Stimulated activated CD8-positive, alpha-beta memory T cell treated with anti-CD3 and anti-CD28 coated beads, Interleukin-7, amount 100 ng/mL, for 1 hour (primary cell): ENCODE measurements at places on chromosomes 12 and 14.
A peak's percentile ranks its signal among the peaks of the same experiment; 100 is the strongest.

- DNase-seq = no peak
These were observed 28.2 kb upstream of the AMN1 start for GRCh38 chr12:31756977-31757420.

DNA sequence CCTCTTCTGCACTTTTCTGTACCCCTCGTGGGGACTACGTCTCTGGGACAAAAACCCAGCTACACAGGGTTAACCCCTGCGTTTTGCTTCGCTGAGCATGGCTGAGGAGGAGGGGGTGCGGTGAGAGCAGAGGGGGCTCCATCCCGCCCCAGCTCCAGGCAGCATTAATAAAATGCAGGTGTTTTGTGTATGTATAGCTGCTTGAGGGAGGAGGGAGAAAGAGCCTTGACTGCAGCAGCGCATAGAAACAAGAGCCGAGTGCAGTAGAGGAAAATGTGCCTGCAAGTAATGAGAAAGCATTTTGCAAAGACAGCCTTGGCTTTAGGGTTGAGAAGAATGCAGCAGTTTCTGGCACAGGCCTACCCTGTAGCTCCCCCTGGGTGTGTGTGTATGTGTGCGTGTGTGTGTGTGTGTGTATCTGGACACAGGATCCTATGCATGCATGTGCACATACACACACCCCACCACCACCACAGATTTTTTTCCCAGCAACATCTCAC lies 103.9 kb downstream of the ZFP36L1 start:
- DNase-seq = no peak

GRCh38 chr14:92719421-92719820 lies 29.0 kb downstream of the LGMN start:
- no peak for DNase-seq

DNA sequence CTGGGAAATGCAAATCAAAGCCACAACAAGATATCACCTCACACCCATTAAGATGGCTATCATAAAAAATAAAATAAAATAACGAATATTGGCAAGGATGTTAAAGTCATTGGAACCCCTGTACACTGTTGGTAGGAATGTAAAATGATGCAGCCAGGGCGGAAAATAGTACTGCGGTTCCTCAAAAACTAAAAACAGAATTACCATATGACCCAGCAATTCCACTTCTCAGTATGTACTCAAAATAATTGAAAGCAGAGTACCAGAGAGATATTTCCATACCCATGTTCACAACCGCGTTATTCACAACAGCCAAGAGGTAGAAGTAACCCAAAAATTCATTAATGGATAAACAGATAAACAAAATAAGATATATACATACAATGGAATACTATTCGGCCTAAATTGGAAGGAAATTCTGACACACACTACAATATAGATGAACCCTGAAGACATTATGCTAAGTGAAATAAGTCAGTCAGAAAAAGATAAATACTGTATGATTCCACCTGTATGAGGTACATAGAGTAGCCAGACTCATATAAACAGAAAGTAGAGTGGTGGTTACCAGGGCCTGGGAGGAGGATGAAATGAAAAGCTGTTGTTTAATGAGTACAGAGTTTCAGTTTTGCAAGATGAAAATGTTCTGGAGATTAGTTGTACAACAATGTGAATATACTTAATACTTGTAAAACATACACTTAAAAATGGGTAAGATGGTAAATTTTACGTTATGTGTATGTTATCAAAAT lies 84.6 kb downstream of the TXNDC16 start:
- DNase-seq = no peak

- no peak for DNase-seq
These were observed 429.1 kb upstream of the CCDC196 start for GRCh38 chr14:66056926-66057552.

- DNase-seq = no peak
These were observed 20.0 kb downstream of the UTP20 start for GRCh38 chr12:101299931-101300330.

GRCh38 chr12:47753021-47754001 lies 5.4 kb downstream of the RAPGEF3 start:
- DNase-seq = no peak

DNA sequence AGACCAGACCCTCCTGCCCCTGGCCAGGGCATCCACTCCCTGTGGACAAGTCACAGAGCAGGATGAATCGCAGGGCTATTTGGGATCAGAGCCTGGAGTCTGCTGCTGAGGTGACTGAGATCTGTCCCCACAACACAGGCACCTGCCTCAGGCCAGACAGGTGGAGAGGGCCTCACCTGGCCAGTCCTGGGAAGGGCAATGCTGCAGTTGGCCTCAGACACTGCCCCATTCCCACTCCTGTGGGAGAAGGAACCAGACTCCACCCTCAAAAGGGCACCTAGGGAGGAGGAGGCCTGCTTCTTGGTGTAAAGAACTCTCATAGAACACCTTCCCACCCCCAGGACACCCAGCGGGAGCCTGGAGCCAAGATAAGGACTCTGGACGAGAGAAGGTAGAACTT lies 48.3 kb upstream of the PLEKHG6 start:
- DNase-seq = no peak

- DNase-seq = no peak
These were observed 74.8 kb upstream of the GSC start for GRCh38 chr14:94844593-94845152.

- no peak for DNase-seq
These were observed 10.3 kb upstream of the INF2 start for GRCh38 chr14:104678901-104679705.

DNA sequence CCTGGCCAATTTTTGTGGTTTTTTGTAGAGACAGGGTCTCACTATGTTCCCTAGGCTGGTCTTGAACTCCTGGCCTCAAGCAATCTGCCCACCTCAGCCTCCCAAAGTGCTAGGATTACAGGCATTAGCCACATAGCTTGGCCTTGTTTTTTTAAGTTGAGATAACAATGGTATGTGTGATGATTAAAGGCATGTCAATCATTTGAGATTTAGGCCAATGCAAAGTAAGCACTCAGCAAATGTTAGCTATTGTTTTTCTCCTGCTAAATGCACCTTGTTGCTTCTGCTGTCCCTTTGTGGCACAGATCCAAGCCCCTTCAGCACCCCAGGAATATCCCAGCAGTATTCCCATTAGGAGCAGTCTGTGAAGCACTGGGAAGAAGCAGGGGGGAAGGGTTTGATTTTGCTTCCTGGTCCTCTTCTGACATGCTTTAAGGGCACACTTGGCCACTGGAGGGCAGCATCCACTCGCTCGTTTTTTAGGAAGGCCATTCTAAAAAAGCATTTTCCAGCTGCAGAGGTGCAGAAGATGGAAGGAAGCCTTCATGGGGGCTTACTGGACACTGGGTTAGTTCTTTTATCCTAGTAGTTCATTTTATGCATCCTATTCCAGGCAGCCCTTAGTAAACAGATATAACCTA lies 70.2 kb upstream of the ZFP36L1 start:
- DNase-seq = peak; percentile 38

DNA sequence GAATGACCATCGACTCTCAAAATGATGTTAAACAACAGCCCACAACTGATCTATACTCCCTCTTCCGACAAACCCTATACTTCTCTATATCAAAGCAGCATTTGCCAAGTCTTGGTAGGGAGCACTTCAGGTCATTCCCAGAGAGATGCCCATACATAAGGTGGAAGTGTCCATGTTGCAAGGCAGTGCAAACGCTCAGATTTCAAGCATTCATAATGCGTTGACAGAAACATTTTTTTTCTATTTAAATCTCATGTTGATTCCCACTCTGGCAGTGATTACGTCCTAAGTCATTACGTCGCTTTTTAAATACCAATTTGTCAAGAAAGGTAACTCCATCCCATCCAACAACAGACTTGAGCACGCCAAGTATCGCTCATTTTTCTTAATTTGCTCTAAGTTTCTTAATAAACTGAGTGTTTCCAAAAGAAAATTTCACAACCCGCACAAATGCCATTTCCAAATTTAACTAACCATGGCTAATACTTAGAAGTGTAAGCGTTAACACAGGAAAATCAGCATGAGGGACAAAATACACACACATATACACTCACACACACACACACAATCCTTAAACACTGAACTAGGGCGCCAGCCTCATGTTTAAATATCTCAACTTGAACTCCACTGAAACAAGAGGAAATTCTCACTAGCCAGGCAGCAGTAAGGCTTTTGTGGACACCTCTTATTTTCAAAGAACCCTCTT lies 1.1 kb downstream of the GXYLT1 start:
- no peak for DNase-seq

DNA sequence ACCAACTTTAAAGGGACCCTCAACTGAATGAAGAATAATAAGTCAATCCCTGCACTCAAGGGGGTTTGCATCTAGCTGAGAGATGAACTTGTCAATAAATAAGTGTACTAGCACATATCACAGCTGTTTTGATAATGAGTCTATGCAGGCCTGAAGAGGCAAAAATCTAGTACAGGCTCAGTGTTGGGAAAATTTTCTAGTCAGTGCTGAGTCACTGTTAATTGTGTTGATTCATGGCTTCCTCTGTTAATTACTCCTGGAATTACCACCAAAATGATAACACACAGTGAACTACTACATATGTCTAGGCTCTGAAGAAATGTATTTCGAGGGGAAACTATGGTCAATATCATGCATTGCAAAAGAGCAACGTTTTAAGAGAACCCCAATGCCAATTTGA lies 18.9 kb downstream of the SNRPF start:
- DNase-seq = no peak

GRCh38 chr12:14691560-14691959 lies 4.8 kb downstream of the GUCY2C start:
- DNase-seq = no peak

DNA sequence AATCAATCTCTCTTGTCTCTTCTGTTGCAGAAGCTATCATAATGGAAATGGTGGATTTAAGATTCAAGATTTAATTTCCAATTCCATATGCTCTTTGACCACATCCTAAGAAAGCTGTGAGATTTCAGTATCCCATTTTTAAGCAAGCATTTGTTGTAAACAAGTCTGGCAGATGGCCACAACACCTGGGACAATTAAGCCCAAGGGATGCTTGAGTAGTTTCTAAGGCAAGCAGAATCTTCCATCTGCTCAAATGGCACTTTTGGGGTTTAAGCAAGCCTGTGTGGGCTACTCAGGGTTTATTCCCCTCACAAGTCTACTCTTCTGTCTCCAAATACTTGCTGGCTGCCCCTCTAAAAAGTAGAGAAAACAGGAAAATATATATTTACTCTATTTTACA lies 304.7 kb upstream of the SYT1 start:
- no peak for DNase-seq

DNA sequence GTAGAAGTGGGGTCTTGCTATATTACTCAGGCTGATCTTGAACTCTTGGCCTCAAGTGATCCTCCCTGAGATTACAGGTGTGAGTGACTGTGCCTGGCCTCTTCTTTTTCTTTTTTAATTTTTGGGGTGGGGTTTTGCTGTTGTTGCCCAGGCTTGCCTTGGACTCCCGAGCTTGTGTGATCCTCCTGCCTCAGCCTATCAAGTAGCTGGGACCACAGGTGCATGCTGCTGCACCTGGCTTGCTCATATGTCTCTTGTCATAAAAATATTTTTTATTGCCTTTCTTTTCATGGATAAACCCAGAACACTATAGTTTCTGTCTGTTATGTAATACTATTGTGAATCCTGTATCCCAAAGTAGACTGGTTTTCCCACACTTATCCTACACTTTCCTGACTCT lies 26.0 kb downstream of the SCYL2 start:
- DNase-seq = no peak

- DNase-seq = no peak
These were observed 6.4 kb upstream of the ADSS1 start for GRCh38 chr14:104717646-104718045.

DNA sequence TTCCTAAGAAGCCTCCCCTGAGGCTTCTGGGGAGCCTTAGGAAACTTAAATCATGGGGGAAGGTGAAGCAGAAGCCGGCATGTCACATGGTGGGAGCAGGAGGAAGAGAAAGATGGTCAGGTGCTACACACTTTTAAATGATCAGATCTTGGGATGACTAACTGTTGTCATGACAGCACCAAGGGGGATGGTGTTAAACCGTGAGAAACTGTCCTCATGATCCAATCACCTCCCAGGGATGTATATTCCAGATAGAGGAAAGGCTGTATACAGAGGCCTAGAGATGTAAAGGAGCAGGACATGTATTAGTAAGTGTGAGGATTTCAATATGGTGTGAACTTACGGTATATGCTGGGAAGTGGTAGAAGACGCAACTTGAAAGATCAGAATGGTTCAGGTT lies 121.1 kb downstream of the CAND1 start:
- no peak for DNase-seq

- no peak for DNase-seq
These were observed at the start of gene EGLN3 for GRCh38 chr14:33950320-33951182. TSS of gene EGLN3 (minus strand) at chr14:33951074. CDS start at chr14:33950752, 322 bp downstream.

- DNase-seq = no peak
These were observed 6.8 kb downstream of the KNTC1 start for GRCh38 chr12:122533856-122534255.

DNA sequence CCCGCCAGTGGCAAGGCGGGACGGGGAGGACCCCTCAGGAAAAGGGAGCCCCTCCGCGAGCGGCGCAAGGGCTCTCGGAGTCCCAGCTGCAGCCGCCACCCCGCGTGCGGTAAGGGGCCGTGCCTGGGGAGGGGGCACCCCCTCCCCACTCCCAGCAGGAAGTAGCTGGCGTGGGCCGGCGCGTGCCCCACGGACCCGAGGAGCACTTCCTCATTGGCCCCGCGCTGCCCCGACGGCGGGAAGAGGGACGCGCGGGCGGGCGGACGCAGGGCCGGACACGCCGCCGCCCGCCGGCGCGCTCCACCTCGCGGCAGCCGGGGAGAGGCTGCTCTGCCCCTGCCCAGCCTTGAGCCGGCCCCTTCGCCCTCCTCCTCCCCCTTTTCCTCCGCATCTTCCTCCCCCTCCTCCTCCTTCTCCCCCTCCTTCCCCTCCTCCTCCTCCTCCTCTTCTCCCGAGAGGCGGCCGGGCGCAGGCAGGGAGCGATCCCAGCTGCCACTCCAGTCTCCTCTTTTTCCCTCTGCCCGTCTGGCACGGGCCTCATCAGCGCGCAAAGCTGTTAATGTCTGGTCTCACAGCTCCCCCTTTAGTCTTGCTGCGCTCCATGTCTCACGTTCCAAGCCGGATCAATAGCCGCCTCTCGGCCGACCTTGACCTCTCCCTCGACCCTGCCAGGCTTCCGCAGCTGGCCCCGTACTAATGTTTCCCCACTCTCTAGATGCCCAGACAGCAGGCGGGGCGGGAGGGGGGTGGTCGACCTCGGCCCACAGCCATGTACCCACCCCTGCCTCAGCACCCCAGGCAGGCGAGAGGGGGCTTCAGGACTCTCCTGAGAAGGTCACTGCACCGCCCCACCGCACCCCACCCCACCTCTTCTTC lies 2.6 kb upstream of the BCL11B start:
- DNase-seq = no peak

DNA sequence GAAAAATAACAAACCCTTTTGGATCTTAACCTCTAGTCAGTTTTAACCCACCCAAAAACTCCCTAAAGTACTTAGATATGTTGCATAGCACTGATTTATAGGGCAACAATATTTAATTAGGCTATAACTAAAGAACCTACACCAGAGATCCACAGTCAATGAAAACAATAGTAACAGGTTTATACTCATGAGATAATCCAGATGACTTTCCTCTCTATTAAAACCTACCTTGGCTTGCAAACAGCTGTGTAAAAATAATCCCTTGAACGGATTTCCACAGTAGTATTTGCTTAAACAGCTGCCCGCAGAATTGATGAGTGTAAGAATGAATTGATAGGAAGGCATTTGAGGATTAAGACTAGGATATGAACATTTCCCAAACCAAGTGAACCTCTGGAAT lies 104.3 kb upstream of the PTPRR start:
- no peak for DNase-seq
